HFFc6 (cell line): ENCODE measurements at places on chromosomes 2 and 18. TPM values are rescaled to one million over a fixed set of nuclear protein-coding genes. Genes with fewer than 3 reads are reported as not detected.

DNA sequence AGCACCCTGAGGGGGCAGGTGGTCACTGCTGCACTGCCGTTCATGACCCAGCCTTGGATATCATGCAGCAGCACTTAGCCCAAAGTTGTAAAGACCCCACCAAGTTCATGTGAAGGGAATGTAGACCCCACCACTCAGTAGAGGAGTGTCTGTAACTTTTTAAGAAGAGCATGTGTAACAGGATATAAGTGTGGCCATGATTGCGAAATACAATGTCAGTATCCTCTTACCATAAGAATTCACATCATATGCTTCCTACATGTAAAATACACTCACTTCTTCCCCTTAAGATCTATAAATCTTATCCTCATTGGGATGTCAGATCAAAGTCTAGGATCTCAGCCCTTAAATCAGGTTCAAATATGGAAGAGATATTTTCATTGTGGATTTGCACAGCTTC, 276.9 kb downstream of the PTPRM start:
- no peak for DNase-seq

DNA sequence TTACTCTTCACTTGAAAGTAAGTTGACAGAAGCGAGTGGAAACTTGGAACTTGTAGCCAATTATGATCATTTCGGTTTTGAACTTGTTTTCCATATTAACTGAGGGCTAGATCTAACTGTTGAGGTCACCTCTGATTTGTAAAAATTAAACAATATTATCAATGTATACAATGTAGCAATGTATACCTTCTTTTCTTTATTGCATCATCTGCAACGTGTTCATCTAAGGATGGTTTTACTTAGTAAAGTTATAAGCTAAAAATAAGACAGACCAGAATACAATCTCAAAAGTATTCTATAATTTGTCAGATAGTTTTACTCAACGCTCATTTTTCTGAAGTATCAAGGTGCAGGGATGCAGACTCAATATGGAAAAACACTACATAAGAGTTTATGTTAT, 435.0 kb upstream of the TNP1 start:
- no peak for DNase-seq

- DNase-seq = no peak
Observed at GRCh38 chr18:46820863-46821262, 64.0 kb upstream of the ST8SIA5 start.

DNA sequence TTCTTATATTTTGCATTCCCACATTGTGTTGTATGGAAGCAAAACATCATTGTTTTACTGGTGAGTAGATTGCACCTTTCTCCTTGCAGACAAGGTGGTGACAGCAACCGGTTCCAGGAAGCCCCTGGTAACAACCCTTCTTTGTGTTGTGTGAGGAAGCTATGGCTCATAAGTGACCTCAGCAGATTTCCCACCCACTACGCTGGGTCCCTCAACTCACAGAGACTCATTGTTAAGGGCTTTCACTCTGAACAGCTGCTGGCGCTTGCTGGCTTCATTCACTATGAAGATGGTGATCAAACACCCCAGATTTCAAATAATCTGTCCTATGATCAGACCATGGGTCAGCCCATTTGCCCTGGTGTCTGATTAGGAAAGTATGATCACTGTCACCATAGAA, 53.4 kb downstream of the WIPF1 start:
- DNase-seq = no peak

DNA sequence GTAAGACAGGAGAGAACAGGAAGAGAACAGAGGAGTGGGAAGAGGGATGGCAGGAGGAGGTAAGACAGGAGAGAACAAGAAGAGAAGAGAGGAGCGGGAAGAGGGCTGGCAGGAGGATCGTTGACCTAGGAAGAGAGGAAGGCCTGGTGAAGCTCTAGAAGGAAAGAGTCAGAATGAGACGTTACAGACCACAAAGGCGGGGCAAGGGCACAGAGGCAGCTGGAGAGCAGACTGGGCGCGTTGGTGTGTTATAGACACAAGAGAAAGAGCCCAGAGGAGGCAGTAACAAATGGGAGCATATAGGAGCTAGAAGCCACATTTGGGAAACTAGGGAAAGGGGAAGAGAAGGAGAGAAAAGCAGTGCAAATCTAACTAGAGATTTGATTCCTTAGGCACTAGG, 26.6 kb downstream of the PTRHD1 start:
- no peak for DNase-seq

DNA sequence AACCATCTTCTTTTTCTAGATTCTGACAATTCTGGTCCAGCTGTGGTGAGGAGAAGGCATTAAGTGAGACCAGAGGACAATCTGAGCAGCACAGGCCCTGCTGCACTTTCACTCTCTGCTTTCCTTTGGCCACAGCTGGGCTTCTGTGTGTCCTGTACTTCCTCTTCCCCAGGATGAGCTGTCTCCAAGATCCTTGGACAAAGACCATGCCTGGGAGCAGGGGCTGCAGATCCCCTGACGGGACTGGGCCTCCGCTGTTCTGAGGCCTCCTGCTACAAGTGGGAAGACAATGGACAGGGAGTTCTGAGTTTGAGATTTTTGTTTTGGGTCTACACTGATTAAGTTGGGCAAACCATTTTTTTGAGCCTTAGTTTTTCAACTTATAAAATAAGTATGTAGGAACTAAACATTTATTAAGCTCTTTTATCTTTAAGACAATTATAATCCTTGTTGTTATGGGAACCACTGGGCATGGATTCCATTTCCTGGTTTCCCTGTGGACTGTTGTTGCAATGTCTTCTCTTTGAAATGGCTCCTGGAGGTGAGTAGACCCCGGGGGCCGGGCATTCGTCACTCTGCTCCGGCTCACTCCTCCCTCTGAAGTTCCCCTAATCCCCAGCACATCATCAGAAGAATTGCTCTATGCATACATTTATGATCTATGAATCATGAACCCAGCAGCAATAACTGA, 266.6 kb downstream of the ACTR3 start:
- no peak for DNase-seq

- DNase-seq = peak; percentile 77
Observed at GRCh38 chr2:96205888-96206287, 2.7 kb downstream of the STARD7 start.

DNA sequence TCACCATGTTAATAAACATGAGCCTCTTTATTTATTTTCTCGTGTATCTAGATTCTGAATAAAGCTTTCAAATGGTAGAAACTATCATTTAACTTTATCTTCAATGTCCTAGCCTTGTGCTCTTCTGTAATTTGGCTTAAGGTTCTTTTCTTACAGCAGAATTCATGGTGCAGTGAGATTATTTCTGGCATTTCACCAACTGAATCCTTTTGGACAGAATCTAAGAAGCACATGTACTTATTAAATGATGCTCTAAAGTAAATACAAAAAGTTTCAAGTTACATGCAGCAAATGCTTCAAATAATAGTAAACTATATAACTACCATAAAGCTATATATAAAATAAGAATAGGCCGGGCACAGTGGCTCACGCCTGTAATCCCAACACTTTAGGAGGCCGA, 65.9 kb downstream of the AP1S3 start:
- DNase-seq = no peak

DNA sequence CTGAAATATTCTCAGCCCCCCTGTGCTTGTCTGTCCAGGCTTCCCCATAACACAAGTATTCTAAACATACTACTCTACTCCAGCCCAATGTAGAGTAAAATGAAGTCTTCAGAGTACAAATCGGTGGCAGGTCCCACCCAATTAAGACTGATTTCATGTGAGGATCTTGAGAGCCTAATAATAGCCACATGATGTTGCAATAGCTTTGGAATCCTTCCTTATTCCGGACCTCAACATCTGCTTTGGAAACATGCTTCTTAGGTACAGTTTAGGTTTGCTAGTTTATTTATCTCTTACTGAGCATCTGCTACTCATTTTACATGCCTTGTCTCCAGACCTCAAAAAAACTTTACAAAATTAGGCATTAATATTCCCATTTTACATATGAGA, 207.3 kb upstream of the RAB6C start:
- no peak for DNase-seq

GRCh38 chr2:101386599-101387150, 628 bp downstream of the CREG2 start:
- no peak for DNase-seq

DNA sequence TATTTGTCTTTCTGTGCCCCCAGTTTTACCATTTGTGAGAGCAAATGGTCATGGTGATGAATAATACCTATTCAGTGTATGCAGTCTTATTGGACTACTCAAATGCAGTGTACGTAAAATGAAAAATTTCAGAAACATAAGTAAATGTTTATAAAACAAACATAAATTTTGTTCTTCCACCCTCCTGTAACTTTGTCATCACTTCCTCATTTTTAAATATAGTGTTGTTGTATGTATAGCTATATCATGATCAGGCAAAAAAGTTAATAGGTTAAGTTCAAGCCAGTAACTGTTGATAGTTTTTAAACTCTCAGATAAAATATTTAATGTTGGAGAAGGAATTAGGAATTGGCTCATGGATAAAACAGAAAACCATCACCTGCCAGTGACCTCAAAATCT, 93.2 kb downstream of the KLF7 start:
- DNase-seq = no peak

DNA sequence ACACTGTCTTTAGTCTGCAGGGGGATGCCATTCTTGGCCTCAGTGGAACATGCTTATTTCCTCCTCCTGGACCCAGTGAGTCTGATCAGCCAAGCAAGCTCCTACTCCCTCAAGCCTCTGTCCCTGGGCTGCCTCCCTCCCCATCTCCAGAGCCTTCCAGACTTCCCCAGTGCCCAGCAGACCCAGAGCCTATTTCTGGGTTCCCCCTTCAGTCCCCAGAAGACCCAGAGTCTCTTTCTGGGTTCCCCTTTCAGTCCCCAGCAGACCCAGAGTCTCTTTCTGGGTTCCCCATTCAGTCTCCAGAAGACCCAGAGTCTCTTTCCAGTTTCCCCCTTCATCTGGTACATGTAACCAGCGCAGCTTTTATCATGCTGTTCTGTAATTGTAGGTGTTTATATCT, 17.0 kb upstream of the PKDCC start:
- DNase-seq = no peak

- DNase-seq = no peak
Observed at GRCh38 chr2:174503161-174503809, 16.5 kb upstream of the GPR155 start.

The RASGRP3 gene
- 2.8 and 4.6 TPM in 2 replicates for total RNA-seq

The UCN gene
- 0.55 to 0.72 TPM (median 0.71 TPM) in 3 replicates for total RNA-seq

The MROH2A gene
- not detected in 3 replicates for total RNA-seq

The GPR39 gene
- 1.7 to 2.7 TPM (median 2.2 TPM) in 3 replicates for total RNA-seq

The SATB2 gene
- 7.7 to 11.8 TPM (median 8.8 TPM) in 3 replicates for total RNA-seq
